T-cell (primary cell): ENCODE measurements at places on chromosomes 4 and X. TPM values are rescaled to one million over a fixed set of nuclear protein-coding genes. Genes with fewer than 3 reads are reported as not detected.

The SLC26A1 gene
- 0.35 TPM for total RNA-seq

The RAB39B gene
- 13.4 TPM for total RNA-seq

The SPANXN3 gene
- not detected for total RNA-seq

The IL13RA1 gene
- total RNA-seq, result 1.1 TPM

- DNase-seq, result no peak
These were observed 14.2 kb upstream of the ADRA2C start for GRCh38 chr4:3752022-3752421.

GRCh38 chr4:74379912-74380311 lies 15.0 kb downstream of the EREG start:
- DNase-seq, result no peak

- no peak for DNase-seq
These were observed 140.8 kb upstream of the GATB start for GRCh38 chr4:151901631-151902030.

DNA sequence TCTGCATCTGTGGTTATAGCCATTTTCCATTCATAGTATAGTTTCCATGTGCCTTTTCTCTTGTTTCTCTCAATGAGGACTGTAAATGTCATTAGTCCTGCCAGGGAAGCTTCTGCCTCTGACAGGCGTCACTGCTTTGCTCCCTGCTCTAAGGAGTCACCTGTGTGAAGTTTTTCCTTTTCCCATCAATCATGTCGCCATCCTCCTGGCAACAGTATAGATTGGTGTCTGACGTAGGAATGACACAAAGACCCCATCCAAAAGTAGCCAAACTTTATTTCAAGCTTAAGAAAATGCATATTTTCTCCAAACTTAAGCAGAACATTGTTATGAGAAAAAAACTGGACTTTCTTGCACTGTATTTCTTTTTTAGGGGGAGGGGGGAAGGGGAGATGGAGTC lies 23.1 kb upstream of the MECP2 start:
- no peak for DNase-seq

DNA sequence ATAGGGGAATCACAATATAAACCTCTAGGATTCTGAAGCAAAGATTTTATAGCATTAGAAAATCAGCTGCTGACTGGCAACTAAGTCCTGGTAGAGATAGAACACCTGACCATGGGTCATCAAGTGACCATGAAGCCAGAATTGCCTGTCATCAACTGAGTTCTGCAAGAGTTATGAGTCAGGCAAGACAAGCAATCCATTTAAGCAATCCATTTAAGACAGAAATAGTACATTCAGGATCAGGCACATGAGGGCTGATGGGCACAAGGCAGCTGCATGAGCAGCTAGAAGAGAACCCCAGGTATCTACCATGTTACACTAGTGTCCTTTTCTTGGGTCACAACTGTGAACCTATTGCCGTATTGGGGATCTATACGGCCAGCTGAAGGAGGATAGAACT lies 98.9 kb downstream of the SPRY1 start:
- no peak for DNase-seq

DNA sequence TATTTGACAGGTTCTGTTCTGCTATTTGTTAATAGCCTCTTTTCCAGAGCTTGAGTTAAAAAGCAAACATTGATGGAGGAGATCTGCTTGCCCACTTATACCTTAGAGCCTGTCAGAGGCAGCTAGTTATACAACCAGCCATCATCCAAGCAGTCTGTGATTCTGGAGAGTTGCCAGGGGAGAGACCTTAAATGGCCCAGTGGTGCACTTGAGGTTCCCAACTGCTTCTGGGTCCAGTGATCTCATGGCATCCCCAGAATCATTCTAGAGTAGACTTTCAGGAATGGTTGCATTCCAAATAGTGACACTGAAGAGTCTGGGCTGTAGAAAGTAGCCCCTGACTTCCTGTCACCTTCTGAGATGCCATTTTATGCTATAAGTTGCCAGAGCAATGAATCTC lies 160.7 kb downstream of the FHIP1A start:
- DNase-seq, result no peak

DNA sequence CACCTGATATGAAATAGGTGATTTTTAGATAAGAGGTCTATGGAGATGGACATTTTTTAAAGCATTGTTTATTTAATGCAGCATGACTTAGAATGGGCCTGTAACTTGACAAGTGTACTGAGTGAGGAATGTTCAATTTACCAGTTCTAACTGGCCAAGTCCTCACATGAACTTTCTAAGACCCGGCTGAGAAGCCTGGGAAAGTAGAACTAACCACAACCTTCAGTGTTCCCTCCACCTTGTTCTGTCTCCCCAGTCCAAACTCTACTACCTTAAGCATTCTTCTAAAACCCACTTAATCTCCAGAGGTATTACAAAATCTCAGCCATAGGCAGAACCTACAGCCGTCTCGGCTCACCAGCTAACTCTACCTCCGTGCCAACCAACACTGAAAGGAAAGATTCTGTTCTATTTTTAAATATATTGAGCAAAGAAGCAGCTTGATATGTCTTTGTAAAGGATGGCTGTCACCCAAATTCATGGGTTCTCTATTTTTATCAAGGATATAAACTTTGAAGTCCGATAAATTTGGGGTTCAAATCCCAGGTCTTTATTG lies 6.8 kb downstream of the PPARGC1A start:
- DNase-seq, result no peak
